Epithelial cell of alveolus of lung (primary cell): ENCODE measurements at places on chromosomes 16 and 17. TPM values are rescaled to one million over a fixed set of nuclear protein-coding genes. Genes with fewer than 3 reads are reported as not detected.

The KCNJ12 gene
- total RNA-seq: 0.26 TPM in 1 of 2 replicates, not detected in the other

The FOXJ1 gene
- not detected in 2 replicates for total RNA-seq

The TNFRSF13B gene
- total RNA-seq: not detected in 2 replicates

The GRB7 gene
- 0.08 and 0.91 TPM in 2 replicates for total RNA-seq

The TEX2 gene
- total RNA-seq: 11.6 and 15.0 TPM in 2 replicates

The RAB26 gene
- 0.91 and 3.3 TPM in 2 replicates for total RNA-seq

The GINS2 gene
- 3.8 and 12.4 TPM in 2 replicates for total RNA-seq

The NLRC3 gene
- total RNA-seq: 0.08 TPM in 1 of 2 replicates, not detected in the other

The GNG13 gene
- total RNA-seq: not detected in 2 replicates

The MYH1 gene
- not detected in 2 replicates for total RNA-seq

The MYOCD gene
- 1.3 TPM in 1 of 2 replicates, not detected in the other for total RNA-seq

The SSTR5 gene
- total RNA-seq: 0.32 TPM in 1 of 2 replicates, not detected in the other

The KRTAP4-11 gene
- total RNA-seq: not detected in 2 replicates

The MYH8 gene
- 0.88 TPM in 1 of 2 replicates, not detected in the other for total RNA-seq

The GPR139 gene
- not detected in 2 replicates for total RNA-seq

The CACNA1H gene
- 2.7 and 9.6 TPM in 2 replicates for total RNA-seq

The KRT27 gene
- total RNA-seq: not detected in 2 replicates

The ASB16 gene
- total RNA-seq: not detected in 2 replicates

The GPRC5C gene
- 6.7 and 11.2 TPM in 2 replicates for total RNA-seq

The GRAP gene
- total RNA-seq: 0.72 and 1.2 TPM in 2 replicates

The RNF157 gene
- 1.0 and 2.1 TPM in 2 replicates for total RNA-seq

The KAT8 gene
- 22.1 and 43.8 TPM in 2 replicates for total RNA-seq

The GGT6 gene
- not detected in 2 replicates for total RNA-seq

The CHRNE gene
- total RNA-seq: 0.39 TPM in 1 of 2 replicates, not detected in the other

The LRRC37A gene
- 0.65 and 0.72 TPM in 2 replicates for total RNA-seq

The KCNG4 gene
- total RNA-seq: not detected in 2 replicates

The HBA1 gene
- not detected in 2 replicates for total RNA-seq

The ESRP2 gene
- total RNA-seq: 0.52 TPM in 1 of 2 replicates, not detected in the other

The CTRL gene
- 0.26 and 0.80 TPM in 2 replicates for total RNA-seq

The TNFRSF12A gene
- total RNA-seq: 24.8 and 323 TPM in 2 replicates

The SKAP1 gene
- total RNA-seq: 0.78 TPM in 1 of 2 replicates, not detected in the other

The OTOP2 gene
- total RNA-seq: not detected in 2 replicates

The HOXB7 gene
- total RNA-seq: 13.2 and 14.9 TPM in 2 replicates

The HS3ST2 gene
- 0.39 TPM in 1 of 2 replicates, not detected in the other for total RNA-seq

The PROCA1 gene
- total RNA-seq: 0.39 and 3.8 TPM in 2 replicates

The CD300E gene
- not detected in 2 replicates for total RNA-seq

The KCNH4 gene
- total RNA-seq: not detected in 2 replicates

The EPN3 gene
- total RNA-seq: 0.08 and 0.26 TPM in 2 replicates

The ITFG1 gene
- total RNA-seq: 43.6 and 49.8 TPM in 2 replicates

The RNF112 gene
- 1.6 and 6.9 TPM in 2 replicates for total RNA-seq

The CES5A gene
- not detected in 2 replicates for total RNA-seq

The HASPIN gene
- 4.6 and 8.0 TPM in 2 replicates for total RNA-seq
